ENCODE measurements at places on chromosomes 6 and 20. TPM values are rescaled to one million over a fixed set of nuclear protein-coding genes. Genes with fewer than 3 reads are reported as not detected.

GRCh38 chr6:17289630-17290061 is 8.5 kb downstream of the RBM24 start:
- DNase-seq, result no peak

ZSWIM3 gene
- 4.4 TPM for total RNA-seq

DNA sequence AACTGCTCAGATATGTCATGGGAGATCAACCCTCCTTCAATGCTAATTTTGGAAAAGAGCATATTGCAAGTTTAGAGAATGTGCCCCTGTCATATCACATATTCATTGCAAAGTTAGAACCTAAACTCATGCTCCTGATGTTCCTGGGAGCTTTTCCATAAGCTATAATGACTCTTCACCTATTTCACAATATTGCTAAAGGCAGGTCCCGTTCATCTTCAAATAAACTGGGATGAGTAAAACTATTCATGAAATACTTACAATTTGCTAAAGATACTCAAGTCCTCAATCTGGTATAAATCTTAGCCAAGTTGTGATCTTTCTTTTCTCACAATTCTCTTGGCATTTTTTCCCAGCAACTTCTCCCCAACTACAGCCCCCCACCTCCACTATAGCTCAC is 121.7 kb upstream of the TNFAIP3 start:
- no peak for DNase-seq

GRCh38 chr20:14859627-14860026 is 522.2 kb upstream of the FLRT3 start:
- DNase-seq, result no peak

DNA sequence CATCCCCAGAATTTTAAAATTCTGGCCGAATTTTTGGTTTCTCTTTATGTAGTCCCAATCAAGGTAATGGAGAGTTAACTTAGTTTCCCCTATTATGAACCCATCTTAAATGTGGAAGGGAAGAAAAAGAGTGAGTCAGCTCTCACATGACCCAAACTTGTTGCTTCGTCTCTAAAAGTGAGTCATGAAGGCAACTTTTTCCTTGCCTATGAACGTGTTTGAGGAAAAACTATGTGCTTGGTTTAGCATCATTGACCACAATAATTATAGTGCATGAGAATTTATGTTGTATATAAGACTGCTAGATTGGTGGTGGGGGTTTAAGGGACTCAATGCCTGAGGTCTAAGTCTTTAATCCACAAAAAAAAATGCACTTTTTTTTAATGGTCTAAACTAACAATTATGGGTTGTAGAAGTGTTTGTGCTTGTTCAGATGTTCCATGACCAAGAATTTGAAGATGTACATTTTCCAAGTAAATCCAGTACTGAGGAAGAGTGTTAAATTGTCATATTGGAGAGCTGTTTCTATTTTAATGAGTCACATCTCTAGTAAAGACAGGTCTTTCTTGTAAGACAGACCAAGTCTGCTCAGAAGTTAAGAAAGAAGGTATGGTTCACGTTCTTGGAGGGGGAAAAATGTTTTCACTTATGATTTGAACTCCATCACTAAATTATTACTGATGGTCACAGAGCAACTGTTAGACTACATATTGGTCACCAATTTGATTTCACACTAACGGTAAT is 409.9 kb upstream of the MARCKS start:
- no peak for DNase-seq

ANKRD6 gene
- total RNA-seq, result 5.5 TPM

PROKR2 gene
- not detected for total RNA-seq

DNA sequence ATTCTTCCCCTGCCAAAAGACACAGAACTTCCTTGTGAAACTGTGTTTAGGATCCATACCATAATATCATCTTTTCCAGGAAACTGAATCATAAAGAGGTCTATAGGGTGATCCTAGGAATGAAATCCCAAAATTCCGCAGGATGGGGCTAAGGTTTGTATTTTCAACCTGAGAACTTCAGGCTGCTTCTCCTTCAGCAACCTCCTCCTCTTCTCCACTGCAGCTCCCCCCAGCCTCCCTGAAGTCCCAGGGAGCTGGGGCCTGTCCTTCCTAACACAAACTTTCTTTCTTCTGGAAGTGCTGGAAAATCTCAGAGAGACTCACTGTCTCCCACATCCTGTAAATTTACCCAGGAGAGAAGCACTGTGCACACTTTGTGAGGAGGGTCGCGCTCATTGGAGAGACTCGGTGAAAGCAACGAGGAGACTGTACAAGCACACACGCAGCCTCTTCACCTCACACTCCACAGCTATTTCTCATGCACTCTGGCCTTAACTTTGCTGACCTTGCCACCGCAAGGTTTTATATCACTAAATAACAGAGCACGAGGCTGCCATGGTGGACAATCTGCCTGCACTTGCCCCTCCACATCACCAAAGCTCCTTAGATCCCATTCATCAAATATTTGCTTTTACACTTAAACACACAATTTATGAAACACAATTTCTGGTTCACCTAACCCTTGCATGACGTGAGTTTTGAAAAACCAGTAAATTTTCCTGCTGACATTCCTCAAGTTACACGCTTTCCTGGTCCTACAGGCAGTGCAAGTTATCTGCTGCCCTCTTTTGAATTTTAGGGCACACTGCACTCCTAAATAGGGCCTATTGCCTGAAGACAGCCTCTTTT is 14.3 kb downstream of the ID4 start:
- no peak for DNase-seq

MDFI gene
- total RNA-seq, result 75.9 TPM

GRCh38 chr6:91420243-91420642 is 833.4 kb upstream of the MAP3K7 start:
- DNase-seq, result no peak

DNA sequence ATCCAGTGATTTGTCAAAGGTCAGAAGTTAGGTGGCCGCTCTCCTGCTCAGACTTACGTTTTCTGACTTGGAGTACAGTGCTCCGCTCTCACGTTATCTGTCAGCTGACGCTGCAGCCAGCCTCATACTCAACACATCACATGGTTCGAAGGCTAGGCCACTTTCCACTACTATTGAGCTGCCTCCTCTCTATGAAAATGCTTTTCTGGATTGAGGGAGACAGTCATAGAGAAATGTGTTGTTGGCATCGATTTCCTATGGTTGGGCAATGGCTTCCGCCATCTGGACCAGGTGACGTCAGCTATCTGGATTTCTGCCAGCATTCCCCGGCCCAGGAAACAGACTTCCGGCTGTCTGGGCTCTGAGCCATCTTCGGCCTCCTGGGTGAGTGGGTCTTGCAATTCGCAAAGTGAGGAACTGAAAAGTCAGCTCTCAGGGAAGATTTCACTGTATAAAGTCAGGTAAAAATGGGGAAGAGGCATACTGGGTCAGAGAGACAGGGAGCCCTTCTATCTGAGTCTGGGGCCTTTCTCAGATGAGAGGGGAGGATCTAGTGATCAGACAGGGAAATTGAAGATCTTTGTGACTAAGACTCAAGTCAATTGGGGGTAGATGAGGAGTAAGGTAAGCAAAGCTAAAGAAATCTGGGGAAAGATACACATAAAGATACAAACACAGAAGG is 37.5 kb upstream of the IER3 start:
- peak; percentile 98 for DNase-seq

DNA sequence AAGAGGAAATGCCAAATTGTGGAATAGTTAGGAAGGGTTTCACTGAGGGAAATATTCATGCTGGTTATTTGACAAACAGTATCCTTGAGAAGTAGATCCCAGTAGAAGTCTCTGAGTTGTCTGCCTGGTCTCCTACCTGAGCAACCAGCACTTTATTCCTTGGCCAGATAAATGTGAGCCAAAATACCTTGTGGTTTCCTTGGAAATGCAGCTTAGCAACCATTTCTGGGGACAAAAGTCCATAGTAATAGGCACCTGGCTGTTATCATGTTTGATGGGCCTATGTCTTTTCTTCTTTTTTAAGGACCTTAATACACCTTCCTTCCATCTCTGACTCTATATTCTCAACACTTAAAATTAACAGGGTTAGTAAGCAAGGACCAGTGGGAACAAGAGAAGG is 217.1 kb upstream of the MARCKS start:
- DNase-seq, result no peak

GRCh38 chr6:30397697-30398096 is 52.7 kb downstream of the RPP21 start:
- DNase-seq, result no peak

PNLDC1 gene
- total RNA-seq, result not detected

GRCh38 chr20:10618611-10619245 is 55.1 kb downstream of the JAG1 start:
- no peak for DNase-seq

GRCh38 chr6:75934643-75935472 is 137.6 kb downstream of the IMPG1 start:
- no peak for DNase-seq

All from osteocyte (in vitro differentiated cells).